CD4-positive, alpha-beta T cell treated with Interleukin-10 for 1 hour (primary cell): ENCODE measurements at places on chromosomes 12 and 14.
A peak's percentile ranks its signal among the peaks of the same experiment; 100 is the strongest.

DNA sequence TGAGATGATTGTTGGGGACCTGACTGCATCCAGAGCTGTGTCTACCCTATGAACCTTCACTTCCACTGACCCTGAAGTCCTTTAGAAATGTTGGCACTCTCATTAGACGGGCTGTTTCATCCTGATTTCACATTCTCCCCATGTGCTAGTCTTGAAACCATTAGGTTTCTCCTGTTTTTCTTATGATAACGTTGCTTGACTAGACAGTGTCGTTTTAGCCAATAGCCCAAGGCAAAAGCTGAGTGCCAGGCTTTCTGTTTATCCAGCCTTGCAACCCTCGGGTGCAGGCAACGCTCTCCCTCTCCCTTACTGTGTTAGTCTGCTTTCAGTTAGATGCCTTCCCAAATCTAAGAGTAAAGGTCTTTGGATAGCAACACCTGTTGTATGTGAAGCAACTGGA is 30.1 kb downstream of the DACT1 start:
- DNase-seq, result no peak

GRCh38 chr14:90780519-90780918 is 35.7 kb downstream of the TTC7B start:
- no peak for DNase-seq

DNA sequence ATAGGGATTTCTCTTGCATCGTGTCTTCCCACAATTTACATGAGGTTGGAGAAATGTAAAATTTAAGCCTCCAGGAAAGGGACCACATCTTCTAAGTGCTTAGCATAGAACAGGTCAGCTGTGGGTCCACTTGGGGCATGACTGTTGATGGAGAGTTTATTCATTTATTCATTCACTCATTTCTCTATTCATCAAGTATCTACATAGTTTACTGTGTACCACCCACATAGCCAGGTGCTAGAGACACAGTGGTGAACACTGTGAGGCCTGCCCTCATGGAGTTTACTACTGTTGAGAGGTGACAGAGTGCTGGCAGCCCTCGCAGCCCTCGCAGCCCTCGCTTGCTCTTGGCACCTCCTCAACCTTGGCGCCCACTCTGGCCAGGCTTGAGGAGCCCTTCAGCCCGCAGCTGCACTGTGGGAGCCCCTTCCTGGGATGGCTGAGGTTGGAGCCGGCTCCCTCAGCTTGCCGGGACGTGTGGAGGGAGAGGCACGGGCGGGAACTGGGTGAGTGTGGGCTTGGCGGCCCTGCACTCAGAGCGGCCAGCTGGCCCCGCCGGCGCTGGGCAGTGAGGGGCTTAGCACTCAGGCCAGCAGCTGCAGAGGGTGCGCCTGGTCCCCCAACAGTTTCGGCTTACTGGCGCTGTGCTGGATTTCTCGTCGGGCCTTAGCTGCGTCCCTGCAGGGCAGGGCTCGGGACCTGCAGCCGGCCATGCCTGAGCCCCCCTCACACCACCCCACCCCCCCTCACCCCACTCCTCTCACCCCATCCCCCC is 1.7 kb upstream of the JPH4 start:
- DNase-seq, result no peak

- no peak for DNase-seq
Observed at GRCh38 chr12:51695241-51696010, 104.4 kb downstream of the SCN8A start.

DNA sequence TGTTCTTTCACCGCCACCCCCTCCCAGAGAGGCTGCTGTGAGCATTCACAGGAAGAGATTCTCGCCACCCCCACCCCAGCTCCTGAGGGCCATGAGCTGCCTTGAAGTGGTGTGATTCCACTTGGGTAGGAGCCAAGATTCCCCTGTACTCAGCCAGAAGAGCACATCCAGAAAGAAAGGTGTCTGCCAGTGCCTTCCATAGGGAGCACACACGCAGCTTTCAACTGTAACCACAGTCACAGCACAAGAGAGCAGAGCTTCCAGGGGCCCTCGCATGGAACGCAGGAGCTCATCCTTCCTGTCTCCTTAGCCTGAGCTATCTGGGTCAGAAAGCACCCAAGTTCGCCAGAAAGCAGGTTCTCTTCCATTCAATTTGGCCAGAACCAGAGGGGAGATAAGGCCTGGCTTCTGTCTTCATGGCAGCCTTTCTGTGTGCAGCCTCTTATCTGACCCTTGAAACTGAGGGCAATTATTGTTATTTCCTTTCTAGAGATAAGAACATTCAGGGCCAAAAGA is 66.6 kb upstream of the SCN8A start:
- no peak for DNase-seq

DNA sequence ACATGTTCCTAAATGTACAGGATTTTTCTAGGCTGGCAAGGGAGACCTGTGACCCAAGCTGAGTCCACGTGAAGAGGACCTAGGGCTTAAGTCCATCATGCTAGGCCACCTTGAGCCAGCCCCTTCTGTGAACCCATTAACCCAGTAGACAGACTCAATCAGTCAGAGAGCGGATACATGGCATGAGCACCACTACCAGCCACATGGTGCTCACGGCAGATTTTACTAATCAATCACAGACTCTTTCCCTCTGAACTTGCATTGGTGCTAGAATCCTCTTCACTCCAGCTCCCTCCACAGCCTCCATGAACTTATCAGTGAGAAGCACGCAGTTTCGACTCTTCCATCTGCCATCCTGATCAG is 9.0 kb downstream of the PHETA1 start:
- no peak for DNase-seq

GRCh38 chr12:12502815-12503151 is 59.9 kb downstream of the DUSP16 start:
- peak; percentile 55 for DNase-seq

- DNase-seq, result no peak
Observed at GRCh38 chr12:64893961-64894360, 69.5 kb downstream of the TBC1D30 start.

GRCh38 chr12:123390498-123391426 is 6.8 kb downstream of the KMT5A start:
- DNase-seq, result no peak

DNA sequence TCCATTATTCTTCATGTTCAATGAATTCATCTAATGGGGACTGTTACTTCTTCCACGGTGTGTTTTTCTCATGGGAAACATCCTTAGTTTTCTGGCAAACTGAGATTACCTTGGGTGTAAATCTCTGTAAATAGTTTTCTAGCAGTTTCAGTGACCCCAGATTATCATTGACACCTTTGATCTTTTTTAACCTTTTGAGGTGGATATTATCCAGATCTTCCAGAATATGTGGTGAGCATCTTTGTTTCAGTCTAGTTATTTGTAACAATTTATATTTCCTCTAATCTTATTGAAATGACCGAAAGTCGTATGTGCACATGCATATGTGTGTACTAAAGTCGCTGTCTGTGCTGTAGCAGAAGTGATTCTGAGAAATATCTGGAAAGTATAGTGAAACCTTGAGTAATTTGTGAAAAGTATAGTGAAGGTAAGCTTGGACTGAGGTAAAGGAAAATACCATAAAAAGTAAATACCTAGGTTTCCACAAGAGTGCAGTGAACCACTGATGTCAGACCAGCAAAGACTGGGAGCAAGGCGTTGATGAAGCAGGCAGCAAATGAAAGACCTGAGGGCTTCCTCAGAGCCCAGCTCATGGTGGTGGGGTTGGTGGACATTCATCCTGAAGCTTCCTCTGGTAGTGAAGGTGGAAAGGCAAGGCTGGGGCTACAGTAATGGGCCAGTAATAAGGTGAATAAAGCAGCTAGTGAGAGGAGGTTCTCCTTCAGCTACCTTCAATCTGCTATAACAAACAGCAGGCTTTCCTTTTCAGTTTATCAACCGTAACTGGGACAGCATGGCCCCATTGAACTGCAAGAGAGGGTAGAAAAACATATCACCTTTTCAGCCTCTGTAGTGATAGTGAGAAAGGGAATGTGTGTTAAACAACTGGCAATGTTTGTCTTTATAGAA is 480.2 kb upstream of the FBXO33 start:
- DNase-seq, result no peak

DNA sequence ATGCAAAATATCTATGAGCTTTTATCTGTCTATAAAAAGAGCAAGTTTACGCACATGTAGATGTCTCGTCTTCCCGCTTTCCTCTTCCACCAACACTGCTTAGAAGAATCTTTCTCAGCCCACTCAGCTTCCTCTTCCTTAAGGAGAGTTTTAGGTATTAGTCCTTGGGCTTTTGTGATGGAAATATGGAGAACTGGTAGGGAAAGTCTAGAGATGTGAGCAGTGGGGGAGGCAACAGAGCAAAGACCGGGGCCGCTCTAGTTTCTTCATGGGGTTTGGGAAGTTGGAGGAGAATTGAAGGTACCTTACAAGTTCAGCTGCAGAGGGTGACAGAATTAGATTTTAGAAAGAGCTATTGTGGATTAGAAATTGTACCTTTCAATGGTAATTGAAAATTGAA is 56.3 kb upstream of the CPNE8 start:
- no peak for DNase-seq

GRCh38 chr14:51844081-51844881 is 16.1 kb upstream of the GNG2 start:
- DNase-seq, result no peak

- no peak for DNase-seq
Observed at GRCh38 chr12:63882844-63883243, 38.3 kb downstream of the SRGAP1 start.

DNA sequence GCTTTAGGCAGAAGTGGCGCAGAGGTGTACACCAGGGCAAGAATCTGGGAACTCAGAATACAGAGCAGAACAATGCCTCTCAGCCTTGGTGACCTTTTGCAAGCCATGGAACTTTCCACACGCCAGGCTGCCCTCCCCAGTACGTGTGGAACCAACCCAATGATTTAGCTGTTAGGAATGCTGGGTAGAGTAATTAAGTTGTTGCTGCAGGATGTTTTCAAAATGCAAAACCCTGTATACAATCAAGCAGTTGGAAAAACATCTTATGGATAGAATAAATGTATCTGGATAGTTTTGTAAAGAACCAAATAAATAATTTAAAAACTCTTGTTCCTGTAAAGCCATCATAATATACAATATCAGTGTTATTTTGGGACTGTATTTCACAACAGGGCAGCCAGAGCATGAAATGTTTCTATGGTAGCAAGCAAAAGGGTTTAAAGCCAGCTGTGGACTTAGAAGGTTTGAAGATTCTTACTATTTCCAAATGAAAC is 19.4 kb downstream of the PPP1R36 start:
- no peak for DNase-seq

DNA sequence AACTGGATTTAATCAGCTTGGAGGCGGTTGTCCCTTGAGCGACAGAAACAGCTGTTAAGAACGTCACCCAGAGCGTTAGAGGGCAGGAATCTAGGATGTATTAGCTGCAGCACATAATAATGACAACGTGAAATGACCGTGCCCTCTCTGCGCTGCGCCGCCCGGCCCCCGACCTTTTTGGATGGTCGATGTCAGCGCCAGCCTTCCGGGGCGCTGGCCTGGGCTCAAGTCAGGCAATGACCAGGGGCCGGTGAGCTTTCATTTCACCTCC is 427 bp upstream of the TMEM120B start:
- peak; percentile 35 for DNase-seq

GRCh38 chr14:32932914-32933628 is 5.6 kb upstream of the NPAS3 start:
- no peak for DNase-seq

DNA sequence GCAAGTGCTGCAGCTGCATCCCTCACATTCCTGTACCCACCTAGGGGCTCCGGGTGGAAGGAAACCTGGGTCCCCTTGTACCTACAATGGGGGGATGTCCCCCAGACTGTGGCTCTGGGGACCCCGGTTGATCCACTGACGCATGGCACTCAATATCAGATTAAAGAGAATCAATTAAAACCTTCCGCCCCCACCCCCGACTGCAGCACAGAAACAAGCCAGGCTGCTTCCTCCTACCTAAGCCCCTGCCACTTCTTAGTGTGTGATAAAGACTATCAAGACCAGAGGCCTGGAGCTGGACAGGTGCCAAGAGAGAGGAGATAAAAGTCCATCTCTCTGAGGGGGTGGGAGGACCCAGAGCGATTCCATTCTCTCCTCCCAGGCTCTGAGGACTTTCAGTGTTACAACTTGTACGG is 28.2 kb upstream of the RPLP0 start:
- no peak for DNase-seq

DNA sequence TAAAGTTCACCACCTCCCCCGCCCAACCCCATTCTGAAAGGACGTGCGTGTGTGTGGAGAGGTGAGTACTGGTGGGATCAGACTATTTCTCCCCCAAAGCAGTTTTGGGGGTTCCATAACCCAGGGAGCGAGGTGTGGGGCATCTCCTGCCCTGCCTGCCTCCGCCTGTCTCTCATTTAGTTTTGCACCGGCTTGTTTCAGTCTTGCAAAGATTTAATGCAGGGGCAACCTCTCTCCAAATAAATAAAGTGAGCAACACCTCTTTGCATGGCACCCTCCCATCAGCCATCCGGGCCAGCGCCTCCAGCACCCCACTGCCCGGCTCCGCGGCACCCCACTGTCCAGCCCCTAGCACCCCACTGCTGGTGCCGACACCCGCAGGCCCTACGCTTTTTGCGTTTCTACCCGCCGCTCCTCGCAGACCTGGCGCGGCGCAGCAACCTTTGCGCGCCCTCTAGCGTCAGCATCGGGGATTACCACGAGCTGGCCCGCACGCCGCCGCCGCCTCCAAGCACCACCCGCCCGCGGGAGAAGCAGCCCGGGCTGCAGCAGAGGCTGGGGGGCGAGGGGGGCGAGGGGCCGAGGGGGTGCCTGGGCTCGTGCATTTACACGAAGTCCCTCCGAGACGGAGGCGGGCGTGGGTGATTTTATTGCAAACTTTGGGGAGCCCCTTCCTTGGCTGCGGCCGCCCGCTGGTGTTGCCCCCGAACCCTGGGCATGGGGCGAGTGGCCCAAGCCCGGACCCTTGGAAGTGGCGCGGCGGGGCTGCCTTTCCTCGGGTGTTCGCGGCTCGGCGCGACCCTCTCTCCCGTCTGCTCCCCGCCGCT is 55.8 kb upstream of the VRK1 start:
- DNase-seq, result peak; percentile 75

DNA sequence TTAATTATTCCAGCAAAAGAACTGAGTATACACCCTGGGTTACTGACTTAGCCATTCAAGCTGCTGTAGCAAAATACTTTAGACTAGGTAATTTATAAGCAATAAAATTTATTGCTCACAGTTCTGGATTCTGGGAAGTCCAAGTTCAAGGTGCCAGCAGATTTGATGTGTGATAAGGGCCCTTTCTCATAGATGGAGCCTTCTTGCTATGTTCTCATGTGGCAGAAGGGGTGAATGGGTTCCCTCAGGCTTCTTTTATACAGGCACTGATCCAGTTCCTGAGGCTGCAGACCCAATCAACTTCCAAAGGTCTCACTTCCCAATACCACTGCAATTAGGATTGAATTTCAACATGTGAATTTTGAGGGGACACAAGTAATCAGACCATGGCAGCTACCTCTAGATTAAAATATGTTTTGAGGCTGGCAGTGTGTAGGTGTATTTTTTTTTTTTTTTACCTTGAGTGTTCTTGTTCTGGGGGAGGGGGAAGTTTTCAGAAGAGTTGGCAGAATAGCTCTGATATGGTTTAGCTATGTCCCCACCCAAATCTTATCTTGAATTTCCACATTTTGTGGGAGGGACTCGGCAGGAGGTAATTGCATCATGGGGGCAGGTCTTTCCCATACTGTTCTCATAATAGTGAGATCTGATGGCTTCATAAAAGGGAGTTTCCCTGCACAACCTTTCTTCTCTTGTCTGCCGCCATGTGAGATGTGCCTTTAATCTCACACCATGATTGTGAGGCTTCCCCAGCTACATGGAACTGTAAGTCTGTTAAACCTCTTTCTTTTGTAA is 178.2 kb downstream of the RASSF9 start:
- no peak for DNase-seq

- DNase-seq, result peak; percentile 44
Observed at GRCh38 chr14:61341275-61342206, 20.2 kb downstream of the PRKCH start.
